ENCODE measurements at places on chromosomes 5 and 9.

- no peak for DNase-seq
- no peaks in the 10 kb centered on the region for H3K27me3 ChIP-seq
Measured at GRCh38 chr9:133278161-133279114, 3.4 kb upstream of the ABO start.

- no peaks in the 10 kb centered on the region for H3K4me1 ChIP-seq
- no peak overlapping the region for H3K27ac ChIP-seq
- no peaks in the 10 kb centered on the region for H3K27me3 ChIP-seq
- H3K36me3 ChIP-seq, result peaks cover 18% of the 10 kb centered on the region
- DNase-seq, result no peak
- no peak overlapping the region for H3K4me3 ChIP-seq
Measured at GRCh38 chr9:137785704-137786161, 91.8 kb upstream of the CACNA1B start.

DNA sequence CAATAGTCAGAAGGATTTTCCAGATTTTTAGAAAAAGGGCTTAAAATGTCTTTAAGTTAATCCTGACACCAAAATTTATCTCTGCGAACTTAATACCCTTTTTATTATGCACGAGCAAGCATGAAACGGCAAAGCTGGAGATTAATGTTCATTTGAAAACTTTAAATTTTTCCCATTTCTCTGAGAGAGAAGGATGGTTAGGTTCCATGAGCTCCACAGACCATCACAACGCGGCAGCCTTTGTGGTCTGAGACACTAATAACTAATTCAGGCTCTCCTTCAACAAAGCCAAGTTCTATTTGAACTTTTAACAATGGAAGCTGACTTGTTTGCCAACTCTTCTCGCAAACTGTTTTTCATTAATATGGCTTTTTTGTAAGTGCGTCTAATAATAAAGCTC lies 94.7 kb downstream of the MYO10 start:
- no peaks in the 10 kb centered on the region for H3K4me1 ChIP-seq
- no peaks in the 10 kb centered on the region for H3K36me3 ChIP-seq
- H3K27ac ChIP-seq, result no peak overlapping the region
- no peak overlapping the region for H3K4me3 ChIP-seq
- no peaks in the 10 kb centered on the region for H3K27me3 ChIP-seq

GRCh38 chr9:122051351-122052321 lies 41.5 kb downstream of the TTLL11 start:
- H3K36me3 ChIP-seq, result no peaks in the 10 kb centered on the region
- H3K27me3 ChIP-seq, result no peaks in the 10 kb centered on the region
- no peak for DNase-seq
- no peaks in the 10 kb centered on the region for H3K4me1 ChIP-seq
- H3K27ac ChIP-seq, result no peak overlapping the region

DNA sequence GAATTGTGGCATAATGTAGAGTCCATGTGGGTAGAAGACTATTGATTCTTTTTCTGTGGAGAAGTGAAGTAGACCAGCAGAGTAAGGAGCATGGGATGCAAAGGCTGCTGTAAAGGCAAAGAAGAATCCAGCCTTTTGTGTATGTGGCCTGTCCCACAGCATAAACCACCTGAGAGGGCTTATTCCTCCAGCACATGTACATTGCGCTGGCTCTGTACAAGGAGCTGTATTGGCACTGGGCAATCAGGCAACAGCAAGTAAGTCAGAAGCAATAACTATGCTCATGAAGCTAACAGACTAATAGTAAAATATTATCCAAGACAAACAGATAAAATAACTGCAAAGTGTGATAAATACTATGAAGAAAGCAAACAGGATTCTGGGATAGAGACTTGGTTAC lies 86.2 kb downstream of the LURAP1L start:
- H3K4me1 ChIP-seq, result no peaks in the 10 kb centered on the region
- no peak overlapping the region for H3K27ac ChIP-seq
- no peaks in the 10 kb centered on the region for H3K27me3 ChIP-seq
- no peak overlapping the region for H3K4me3 ChIP-seq

- no peaks in the 10 kb centered on the region for H3K36me3 ChIP-seq
- H3K27ac ChIP-seq, result no peak overlapping the region
- H3K4me3 ChIP-seq, result no peak overlapping the region
- H3K27me3 ChIP-seq, result no peaks in the 10 kb centered on the region
- DNase-seq, result no peak
Measured at GRCh38 chr9:33778700-33779351, 16.5 kb upstream of the PRSS3 start.

DNA sequence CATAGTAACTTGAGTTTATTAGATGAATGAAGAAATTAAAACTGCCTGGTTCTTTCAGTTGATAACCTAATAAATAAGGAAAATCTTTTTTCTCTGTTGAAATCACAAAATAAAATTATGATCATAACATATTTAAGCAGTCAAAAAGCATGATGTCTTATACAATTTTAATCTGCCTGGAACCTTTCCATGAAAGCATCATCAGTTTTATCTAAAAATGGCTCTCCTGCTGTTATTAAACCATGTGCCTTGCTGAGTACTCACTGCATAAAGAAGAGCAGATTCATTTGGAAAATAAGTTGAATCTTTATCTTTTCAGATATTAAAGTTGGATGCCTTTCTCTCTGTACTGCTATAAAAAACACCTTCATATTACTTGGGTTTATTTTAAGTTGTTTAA lies 148.8 kb downstream of the SLC24A2 start:
- no peak overlapping the region for H3K27ac ChIP-seq
- no peak overlapping the region for H3K4me3 ChIP-seq
- no peaks in the 10 kb centered on the region for H3K36me3 ChIP-seq
- no peaks in the 10 kb centered on the region for H3K27me3 ChIP-seq
- no peaks in the 10 kb centered on the region for H3K4me1 ChIP-seq

DNA sequence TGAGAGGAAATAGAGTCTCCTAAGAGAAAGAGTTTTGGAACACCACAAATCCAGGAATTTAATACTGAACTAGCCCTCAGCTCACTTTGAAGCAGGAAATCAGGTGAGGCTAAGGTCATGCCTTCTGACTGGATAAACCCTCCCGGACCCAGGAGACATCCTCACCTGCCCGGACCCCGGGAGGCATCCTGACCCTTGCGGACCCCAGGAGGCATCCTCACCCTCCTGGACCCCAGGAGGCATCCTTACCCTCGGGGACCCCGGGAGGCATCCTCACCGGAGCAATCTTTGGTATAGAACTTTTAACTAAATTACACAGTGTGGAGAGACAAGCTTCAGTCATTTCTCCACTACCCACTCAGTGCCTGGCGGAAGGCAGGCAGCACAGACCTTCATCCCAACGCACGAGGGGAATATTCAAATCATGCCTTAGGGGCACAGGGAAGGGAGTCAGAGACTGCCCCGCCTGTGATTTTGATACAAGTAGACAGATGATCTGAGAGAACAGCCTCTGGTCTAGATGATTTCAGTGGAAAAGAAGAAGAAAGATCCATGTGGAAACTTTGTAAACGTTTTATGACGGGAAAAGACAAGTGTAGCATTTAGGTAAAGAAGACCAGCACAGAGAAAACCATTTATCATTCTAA lies 21.3 kb downstream of the STXBP1 start:
- no peaks in the 10 kb centered on the region for H3K36me3 ChIP-seq
- no peak overlapping the region for H3K27ac ChIP-seq
- DNase-seq, result no peak
- no peaks in the 10 kb centered on the region for H3K27me3 ChIP-seq

DNA sequence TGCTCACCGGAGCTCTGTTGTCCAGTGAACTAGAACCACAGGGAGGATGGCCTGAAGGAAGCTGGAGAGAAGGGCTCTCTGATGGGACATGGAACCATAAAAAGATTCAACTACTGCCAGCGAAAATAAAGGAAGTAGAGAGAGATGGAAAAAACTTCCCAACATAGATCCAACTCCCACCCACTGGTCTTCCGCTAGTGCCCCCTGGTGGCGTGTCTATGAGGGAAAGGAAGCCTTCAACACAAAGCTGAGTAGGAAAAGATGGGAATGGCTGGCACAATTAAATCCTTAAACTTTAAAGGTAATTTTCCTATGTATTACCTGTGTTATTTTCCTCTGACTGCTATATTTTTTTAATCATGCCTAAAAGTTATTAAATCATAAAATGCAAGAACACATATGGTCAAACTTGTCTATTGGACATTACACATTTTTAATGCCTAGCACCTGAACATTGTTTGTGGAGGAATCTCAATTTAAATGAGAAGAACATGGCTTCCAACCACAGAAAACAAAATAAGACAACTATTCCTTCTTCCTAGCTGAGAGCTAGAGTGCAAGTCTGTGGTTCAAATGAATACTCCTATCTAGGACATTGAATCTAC lies 51.5 kb downstream of the CEP120 start:
- H3K36me3 ChIP-seq, result peaks cover 6% of the 10 kb centered on the region
- H3K4me3 ChIP-seq, result no peak overlapping the region
- no peak overlapping the region for H3K27ac ChIP-seq
- DNase-seq, result peak; percentile 4
- H3K27me3 ChIP-seq, result no peaks in the 10 kb centered on the region
- no peaks in the 10 kb centered on the region for H3K4me1 ChIP-seq

DNA sequence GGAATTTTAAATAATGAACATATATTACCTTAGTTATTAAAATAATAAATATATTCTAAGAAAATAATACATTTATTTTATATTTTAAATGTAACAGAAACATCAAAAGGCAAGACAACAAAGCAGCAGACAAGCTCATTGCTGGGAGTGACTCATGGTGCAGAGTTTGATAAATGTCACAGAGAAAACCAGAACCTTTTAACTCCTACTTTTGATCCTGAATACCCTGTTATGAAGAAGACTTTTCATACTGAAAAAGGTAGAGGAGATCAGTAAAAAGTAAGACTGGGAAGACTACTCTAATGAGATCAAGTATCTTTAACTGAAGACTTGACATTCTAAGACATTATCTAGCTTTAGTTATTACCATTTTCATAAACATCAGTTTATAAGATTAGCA lies 99.0 kb upstream of the GNA14 start:
- no peak overlapping the region for H3K4me3 ChIP-seq
- H3K27me3 ChIP-seq, result no peaks in the 10 kb centered on the region
- peaks cover 25% of the 10 kb centered on the region for H3K4me1 ChIP-seq
- no peak for DNase-seq

DNA sequence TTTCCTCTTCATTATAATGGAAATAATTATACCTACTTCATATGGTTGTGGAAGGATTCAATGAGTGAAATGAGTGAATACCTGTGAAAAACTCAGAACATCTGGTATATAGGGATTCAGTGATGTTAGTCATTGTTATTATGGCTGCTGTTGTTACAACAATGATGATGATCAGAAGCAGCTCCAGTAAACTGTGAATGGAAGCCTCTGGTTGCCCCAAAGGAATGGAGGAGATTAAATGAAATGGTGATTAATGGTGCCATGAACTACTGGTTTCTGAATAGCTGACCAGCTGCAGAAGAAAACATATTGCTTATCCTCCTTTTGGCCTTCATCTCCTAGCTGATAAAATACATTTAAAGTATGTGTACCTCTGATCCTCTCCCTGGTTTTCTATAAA lies 372.0 kb downstream of the ARHGEF28 start:
- H3K4me3 ChIP-seq, result no peak overlapping the region
- H3K4me1 ChIP-seq, result no peaks in the 10 kb centered on the region
- H3K36me3 ChIP-seq, result no peaks in the 10 kb centered on the region
- H3K27ac ChIP-seq, result no peak overlapping the region

DNA sequence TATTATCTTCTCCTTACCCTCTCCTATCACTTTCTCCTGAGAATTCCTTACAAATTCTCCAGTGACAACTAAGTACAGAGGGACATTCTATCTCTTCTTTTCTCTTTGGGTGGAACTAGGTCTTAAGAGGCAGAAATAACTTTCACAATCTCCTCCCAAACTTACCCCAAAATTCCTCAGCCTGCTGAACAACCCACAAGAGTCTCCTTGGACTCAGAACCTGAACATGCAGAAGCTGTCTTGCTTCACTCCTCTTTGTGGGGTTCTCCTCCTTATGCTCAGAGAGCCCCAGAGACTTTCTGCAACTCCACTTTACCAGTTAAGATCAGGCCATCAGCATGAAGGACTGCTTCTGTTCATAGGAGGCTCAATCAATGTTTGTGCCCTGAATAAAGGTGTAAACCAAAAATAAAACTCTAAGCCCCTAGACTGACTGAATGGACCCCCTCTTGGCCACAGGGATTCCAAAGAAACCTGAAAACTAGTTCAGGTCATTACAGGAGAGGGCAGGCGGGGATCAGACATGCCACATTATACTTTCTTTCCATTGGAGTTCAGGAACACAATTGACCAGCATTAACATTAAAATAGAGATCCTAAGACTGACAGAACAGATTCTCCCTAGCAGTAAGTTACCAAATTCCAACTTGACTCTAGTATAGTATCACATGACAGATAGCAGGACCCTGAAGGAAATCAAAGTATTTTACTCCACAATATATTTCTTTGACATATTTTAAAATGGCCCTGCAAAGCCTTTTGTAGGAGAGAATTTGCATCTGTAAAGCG lies 179.7 kb upstream of the FBXL17 start:
- no peak overlapping the region for H3K27ac ChIP-seq
- H3K36me3 ChIP-seq, result no peaks in the 10 kb centered on the region
- H3K4me3 ChIP-seq, result no peak overlapping the region
- H3K4me1 ChIP-seq, result peaks cover 11% of the 10 kb centered on the region
- H3K27me3 ChIP-seq, result no peaks in the 10 kb centered on the region

DNA sequence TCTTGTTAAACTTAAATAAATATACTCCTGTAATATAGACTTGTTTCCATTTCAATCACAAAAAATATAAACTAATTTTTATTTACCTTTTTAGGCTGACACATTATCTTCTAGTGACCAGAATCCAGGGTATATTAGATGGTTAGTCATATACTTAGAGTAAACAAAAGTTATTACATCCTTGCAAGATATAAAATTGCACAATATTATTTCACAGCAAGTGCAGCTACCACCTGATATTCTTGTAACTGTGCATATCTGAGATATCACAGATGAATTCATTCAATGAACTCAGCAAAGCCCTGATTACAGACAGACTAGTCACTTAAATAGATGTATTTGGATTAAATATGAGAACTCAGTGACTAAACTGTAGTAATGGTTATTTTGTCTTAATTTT lies 25.6 kb upstream of the ARRDC3 start:
- DNase-seq, result no peak
- no peaks in the 10 kb centered on the region for H3K27me3 ChIP-seq
- H3K4me1 ChIP-seq, result peaks cover 10% of the 10 kb centered on the region
- H3K27ac ChIP-seq, result no peak overlapping the region

GRCh38 chr5:180380856-180381255 lies 27.7 kb upstream of the GFPT2 start:
- H3K4me1 ChIP-seq, result peaks cover 17% of the 10 kb centered on the region
- no peaks in the 10 kb centered on the region for H3K36me3 ChIP-seq
- no peak overlapping the region for H3K27ac ChIP-seq
- no peak overlapping the region for H3K4me3 ChIP-seq
- H3K27me3 ChIP-seq, result no peaks in the 10 kb centered on the region

GRCh38 chr5:92553326-92553725 lies 1027.7 kb downstream of the NR2F1-AS1 start:
- no peaks in the 10 kb centered on the region for H3K27me3 ChIP-seq
- H3K4me1 ChIP-seq, result peaks cover 7% of the 10 kb centered on the region
- H3K27ac ChIP-seq, result no peak overlapping the region
- no peak for DNase-seq
- no peak overlapping the region for H3K4me3 ChIP-seq

GRCh38 chr9:127877566-127877998 lies at the start of gene AK1:
AK1 (minus strand) TSS chr9:127877675; CDS start chr9:127874617, 3,058 bp downstream.
- no peaks in the 10 kb centered on the region for H3K36me3 ChIP-seq
- no peak for DNase-seq
- H3K27ac ChIP-seq, result peak within 1 kb of the TSS; percentile 75

All from thoracic aorta (tissue), 2 donors.